ENCODE measurements at places on chromosomes 7 and 10. TPM values are rescaled to one million over a fixed set of nuclear protein-coding genes. Genes with fewer than 3 reads are reported as not detected.

DNA sequence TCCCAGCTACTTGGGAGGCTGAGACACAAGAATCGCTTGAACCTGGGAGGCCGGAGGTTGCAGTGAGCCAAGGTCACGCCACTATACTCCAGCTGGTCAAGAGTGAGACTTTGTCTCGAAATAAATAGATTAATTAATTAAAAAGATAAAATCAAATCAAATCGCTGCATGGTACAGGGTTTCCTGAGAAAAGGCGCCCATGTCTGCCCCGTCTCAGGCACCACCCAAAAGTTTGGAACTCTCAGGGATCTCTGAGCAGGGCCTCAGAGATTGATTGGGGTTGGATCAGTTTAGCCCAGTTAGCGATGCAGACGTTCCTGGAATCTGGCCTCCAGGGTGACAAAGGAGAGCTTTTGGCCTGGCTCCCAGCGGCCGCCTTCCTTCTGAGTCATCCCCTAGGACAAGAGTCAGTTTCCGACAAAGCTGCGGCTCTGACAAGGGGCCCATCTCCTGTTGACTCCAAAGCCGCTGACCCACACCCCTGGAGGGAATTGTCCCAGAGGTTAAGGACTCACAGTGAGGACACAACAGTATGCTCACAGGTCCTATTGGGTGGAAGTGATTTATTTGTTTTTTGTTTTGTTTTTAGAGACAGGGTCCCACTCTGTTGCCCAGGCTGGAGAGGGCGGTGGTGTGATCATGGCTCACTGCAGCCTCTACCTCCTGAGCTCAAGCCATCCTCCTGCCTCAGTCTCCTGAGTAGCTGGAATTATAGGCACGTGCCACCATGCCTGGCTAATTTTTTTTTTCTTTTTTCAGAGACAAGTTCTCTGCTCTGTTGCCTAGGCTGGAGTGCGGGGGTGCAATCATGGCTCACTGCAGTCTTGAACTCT lies 6.8 kb downstream of the ORAI2 start:
- H3K4me3 ChIP-seq, result no peak overlapping the region
- H3K27me3 ChIP-seq, result no peaks in the 10 kb centered on the region
- no peak for DNase-seq
- no peak overlapping the region for H3K27ac ChIP-seq

- no peak overlapping the region for H3K4me3 ChIP-seq
- no peaks in the 10 kb centered on the region for H3K4me1 ChIP-seq
- DNase-seq, result no peak
- no peaks in the 10 kb centered on the region for H3K27me3 ChIP-seq
Observed at GRCh38 chr7:45455662-45456061, 118.5 kb upstream of the ADCY1 start.

DNA sequence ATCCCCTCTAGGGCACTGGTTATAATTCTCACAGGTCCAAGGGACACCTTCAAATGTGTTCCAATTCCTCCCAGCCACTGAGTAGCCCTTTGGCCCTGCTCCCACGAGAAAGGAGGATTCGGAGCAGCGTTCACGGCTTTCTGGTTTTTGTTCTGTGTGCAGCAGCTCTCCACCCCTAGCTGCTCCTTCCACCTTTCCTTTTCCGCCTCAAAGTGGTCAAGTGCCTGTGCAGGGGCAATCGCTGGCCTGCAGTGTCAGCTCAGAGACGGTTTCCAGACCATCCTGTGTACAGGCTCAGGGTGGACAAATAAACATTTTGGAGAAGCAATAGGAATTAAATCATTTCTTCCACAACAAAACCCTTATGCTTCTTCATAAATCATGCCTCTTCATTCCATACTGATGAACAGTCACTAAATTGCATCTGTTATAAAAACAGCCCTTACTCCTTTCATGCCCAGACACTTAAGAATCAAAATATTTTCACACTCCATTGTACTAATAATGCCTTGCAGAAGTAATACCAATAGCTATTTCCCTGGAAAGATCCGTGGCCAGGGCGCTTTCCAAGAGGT lies 1.1 kb downstream of the KIAA1549 start:
- no peaks in the 10 kb centered on the region for H3K27me3 ChIP-seq
- no peaks in the 10 kb centered on the region for H3K36me3 ChIP-seq
- H3K4me1 ChIP-seq, result peaks cover 10% of the 10 kb centered on the region
- peak overlapping the region; percentile 48 for H3K27ac ChIP-seq

The PRSS2 gene
- 68,226 TPM for total RNA-seq

The BTBD16 gene
- total RNA-seq, result 0.14 TPM

The DDC gene
- 14.3 TPM for total RNA-seq

The ADCY1 gene
- 3.3 TPM for total RNA-seq

GRCh38 chr10:108204528-108205305 lies 1040.2 kb upstream of the SORCS1 start:
- H3K4me1 ChIP-seq, result no peaks in the 10 kb centered on the region
- H3K36me3 ChIP-seq, result no peaks in the 10 kb centered on the region
- H3K4me3 ChIP-seq, result no peak overlapping the region
- DNase-seq, result no peak

The LRRC18 gene
- total RNA-seq, result not detected

The SLC18A2 gene
- 0.51 TPM for total RNA-seq
